Muscle of arm (tissue), 14 donors: ENCODE measurements at places on chromosomes 5 and 9.

GRCh38 chr5:154103233-154103632 is 64.5 kb downstream of the MFAP3 start:
- no peak for DNase-seq

- DNase-seq, result no peak
These were observed 162.4 kb upstream of the ZNF608 start for GRCh38 chr5:124908581-124909451.

- DNase-seq, result no peak
These were observed 129.5 kb upstream of the LRRTM2 start for GRCh38 chr5:139004374-139005307.

DNA sequence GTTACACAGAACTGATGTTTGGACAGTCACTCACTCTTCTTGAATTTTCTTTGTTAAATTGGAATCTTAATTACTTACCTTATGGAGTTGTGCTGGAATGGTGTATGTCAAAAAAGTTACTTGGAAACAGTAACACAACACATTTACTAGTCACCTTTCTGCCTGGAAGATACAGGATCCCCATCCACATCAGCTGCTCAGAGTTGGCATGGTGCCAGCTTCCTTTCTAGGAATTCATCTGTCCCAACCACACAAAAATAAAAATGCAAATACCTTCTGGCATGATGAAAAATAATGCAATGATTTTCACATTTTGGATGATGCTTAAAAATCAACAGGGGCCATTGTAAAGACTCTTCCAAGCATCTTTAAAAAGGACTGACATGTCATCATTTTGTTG is 341.5 kb downstream of the TMEM38B start:
- DNase-seq, result no peak

DNA sequence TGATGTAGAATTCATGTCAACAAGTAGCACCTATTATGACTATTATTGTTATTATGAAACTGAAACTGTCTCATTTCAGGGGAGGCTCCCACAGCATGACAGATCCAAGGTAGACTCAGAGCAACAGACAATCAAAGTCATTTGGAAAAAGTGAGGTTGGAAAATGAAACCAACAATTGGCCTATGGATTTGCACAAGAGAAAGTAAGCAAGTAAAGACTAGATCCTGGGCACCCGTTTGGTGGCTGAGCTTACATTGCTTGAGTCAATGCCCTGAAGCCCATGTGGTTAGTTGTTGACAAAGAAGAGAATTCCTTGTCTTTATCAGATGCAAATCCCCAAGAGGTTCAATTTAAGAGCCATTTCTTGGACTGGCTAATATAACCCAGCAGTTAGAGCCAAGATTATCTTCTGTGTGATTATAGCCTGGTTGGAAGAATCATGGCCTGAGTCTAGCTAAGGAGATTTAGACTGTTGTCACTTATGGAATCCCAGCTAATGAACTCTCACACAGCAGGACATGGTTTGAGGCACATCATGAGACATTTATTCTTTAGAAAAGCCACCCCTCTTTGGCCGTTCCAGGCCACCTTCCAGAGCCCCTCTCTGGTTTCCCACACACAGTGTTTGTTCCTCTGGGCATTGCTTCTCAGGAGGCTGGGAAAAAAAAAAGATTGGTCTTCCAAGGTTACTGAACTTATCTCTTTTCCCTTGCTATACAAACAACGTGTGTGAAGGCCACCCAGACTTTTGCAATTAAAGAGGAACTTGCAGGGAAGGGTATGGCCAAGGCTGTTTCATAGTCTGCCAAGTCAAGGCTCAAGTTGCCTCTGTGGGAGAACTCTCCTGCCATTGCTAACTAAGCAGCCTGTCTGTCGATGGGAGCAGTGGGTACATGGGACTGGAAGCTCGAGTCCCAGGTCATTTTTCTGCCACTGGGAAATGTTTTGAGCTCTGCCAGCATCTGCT is 399.5 kb downstream of the ENC1 start:
- DNase-seq, result no peak
